Activated effector memory CD4-positive, alpha-beta T cell treated with Interleukin-2 at 50 U/mL for 16 hours (primary cell): ENCODE measurements at places on chromosomes 2 and 18.

DNA sequence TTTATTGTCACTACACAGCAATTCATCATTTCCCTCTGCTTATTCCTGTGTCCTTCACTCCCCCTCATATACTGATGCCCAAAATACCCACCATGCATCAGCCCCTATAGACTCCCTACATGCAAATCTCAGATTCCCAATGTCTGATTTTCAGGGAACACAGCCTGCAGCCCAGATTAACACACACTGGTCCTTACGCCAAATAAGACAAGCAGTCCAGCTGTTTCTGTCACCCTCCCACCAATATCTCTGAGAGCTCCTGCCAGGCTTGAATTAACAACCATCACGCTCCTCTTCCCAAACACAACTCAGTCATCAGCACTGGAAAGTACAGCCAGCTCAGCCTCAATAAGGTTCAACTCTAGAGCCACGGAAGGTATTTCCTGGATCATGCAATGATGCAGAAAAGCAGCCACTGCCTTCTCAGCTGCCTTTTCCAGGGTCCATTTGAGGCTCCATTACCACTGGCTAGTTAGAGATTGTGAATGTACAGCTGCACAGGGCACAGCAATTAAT is 39.0 kb upstream of the SLC35F5 start:
- DNase-seq, result no peak

GRCh38 chr2:99697811-99698568 is 208.2 kb upstream of the REV1 start:
- no peak for DNase-seq

DNA sequence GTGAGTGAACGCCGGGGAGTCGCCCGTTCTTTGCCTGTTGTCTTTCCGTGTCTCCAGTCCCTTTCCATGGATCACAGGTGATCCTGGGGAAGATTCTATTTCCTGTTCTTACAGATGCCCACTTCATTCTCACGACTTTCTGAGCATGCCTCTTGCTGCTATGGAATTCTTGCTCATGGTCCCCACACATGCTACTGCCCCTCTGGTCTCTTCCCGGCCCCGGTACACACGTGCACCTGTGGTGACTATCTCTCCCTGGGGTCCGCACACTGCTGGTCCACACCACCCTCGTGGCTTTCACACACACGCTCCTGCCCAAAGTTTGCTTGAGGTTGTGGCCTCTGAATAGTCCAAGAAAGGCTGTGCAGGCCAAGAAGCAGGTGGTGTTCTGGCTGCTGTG is 67.9 kb upstream of the ALKAL2 start:
- no peak for DNase-seq

- DNase-seq, result no peak
Observed at GRCh38 chr2:118539290-118539689, 308.2 kb downstream of the EN1 start.

DNA sequence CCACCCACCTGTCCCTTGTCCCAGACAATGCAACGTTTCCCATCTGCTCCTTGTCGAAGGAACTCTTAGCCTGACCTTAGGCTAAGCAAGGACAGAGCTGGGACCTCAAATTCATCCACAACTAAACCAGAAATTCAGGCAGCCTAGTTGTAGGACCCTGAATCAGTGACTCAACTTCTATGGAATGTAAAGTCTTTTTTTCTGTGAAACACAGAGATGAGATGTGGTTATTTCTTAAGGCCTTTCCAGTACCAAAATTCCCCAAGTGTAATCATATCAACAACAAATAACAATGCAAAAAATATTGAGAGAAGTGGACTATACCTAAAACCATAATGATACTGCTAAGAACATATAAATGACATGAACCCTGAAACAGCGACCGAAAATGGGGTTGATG is 46.7 kb downstream of the EN1 start:
- no peak for DNase-seq

DNA sequence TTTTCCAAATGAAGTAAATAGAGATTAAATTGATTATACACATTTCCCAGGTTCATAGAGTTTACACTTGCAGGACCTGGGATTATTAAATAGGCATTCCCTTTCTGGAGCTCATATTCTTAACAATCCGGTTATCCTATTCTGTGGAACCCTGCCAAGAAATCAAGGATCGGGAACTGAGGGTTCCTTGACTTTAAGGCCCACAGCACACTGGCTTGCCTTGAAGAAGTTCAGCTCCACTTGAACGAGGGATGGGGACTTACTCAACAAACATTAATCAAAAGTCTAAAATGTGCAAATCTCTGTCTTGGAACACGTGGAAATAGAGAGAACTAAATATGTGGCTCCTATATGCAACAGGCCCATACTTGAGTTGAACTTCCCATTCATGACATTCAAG is 142.3 kb upstream of the RGPD4 start:
- DNase-seq, result no peak

GRCh38 chr2:169910109-169910799 is 83.0 kb downstream of the UBR3 start:
- DNase-seq, result no peak

GRCh38 chr2:208375491-208376068 is 31.0 kb upstream of the PTH2R start:
- no peak for DNase-seq

- no peak for DNase-seq
Observed at GRCh38 chr18:34787931-34788532, 77.9 kb downstream of the DTNA start.

DNA sequence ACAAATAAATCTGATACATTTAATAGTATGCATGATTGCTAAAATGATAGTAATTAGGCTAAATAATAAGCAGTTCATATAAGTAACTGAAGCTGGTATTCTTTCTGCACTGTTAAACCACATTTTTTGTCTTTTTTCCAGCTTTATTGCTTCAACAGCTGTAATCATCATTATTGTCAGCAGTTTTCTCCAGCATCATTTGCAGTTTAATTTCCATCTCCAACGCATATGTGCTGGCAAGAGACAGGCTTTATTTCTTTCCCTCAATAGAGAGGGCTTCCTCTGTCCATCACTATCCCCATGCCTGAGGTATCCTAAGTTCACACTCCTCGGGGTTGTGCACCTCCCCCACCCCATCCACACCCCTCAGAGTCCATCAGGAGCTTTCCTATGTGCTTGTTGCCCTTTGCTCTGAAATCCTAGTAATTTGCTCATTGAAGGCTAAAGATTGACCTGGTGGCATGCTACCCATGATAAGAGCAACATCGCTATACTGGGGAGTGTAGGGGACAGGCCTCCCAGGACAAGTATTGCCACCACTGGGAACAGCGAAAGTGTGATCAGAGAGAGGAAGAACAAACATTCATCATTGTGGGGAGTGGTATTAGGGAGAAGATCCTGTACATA is 37.1 kb downstream of the B4GALT6 start:
- no peak for DNase-seq

DNA sequence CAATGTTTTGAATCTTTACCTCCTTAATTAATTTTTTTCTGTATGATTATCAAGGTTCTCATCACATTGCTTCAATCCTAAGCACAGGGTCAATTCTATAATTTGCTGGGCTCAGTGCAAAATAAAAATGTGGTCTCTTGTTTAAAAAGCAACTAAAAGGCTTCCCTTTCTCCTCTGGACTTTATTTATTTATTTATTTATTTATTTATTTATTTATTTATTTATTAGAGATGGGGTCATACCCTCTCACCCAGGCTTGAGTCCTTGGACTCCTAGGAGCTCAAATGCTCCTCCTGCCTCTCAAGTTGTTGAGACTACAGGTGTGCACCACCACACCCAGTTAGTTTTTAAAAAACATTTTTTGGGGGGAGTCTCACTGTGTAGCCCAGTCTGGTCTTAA is 710.1 kb upstream of the REG3G start:
- no peak for DNase-seq

DNA sequence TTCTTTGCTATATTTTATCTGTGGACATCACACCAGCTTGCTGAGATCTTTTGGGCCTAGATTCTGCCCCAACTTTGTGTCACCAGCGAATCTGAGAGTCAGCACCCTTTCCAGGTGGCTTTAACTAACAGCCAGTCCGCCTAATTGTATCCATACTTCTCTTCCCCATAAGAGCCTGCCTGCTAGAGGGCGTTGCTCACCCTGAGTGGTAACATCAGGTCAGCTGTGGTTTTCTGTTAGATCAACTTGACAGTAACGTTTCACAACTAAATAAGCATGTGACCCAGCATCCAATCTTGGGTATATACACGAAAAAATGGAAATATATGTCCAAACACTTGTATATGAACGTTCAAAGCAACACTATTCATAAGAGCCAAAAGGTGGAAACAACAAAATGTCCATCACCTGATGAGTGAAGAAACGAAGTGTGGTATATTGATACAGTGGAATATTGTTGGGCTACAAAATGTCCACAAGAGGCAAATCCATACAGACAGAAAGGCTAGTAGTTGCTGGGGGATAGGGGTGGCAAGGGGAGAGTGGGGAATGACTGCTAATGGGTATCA is 24.9 kb downstream of the EFHD1 start:
- no peak for DNase-seq

DNA sequence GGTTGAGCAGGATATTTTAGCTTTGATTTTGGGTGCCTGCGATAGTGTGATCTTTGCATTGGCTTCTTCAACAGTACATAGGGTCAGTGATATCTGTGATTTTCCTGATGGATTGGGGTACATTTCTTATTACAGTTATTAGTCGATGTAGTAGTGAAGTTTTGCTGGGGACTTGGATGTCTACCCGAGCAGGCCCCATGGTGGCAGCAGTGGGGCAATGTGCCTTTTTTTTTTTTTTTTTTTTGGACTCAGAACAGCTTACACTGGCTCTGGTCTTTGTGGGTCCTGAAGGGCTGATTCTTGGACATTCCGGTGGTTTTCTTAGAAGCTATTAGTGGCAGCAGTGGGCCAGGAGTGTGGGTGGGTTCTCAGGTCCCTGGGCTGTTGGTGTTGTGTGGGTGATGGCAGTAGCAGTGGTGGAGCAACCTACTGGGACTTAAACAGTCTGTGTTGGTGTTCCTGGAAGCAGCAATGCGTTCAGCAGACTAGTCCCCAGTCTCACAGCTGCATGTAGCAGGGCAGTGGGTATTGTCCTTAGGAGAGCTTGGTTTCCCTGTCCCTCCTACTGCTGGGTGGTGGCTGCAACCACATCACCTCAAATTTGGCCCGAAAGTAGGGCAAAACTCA is 53.7 kb upstream of the SLC4A10 start:
- DNase-seq, result no peak

GRCh38 chr18:58213440-58213839 is 169.4 kb downstream of the NEDD4L start:
- no peak for DNase-seq

DNA sequence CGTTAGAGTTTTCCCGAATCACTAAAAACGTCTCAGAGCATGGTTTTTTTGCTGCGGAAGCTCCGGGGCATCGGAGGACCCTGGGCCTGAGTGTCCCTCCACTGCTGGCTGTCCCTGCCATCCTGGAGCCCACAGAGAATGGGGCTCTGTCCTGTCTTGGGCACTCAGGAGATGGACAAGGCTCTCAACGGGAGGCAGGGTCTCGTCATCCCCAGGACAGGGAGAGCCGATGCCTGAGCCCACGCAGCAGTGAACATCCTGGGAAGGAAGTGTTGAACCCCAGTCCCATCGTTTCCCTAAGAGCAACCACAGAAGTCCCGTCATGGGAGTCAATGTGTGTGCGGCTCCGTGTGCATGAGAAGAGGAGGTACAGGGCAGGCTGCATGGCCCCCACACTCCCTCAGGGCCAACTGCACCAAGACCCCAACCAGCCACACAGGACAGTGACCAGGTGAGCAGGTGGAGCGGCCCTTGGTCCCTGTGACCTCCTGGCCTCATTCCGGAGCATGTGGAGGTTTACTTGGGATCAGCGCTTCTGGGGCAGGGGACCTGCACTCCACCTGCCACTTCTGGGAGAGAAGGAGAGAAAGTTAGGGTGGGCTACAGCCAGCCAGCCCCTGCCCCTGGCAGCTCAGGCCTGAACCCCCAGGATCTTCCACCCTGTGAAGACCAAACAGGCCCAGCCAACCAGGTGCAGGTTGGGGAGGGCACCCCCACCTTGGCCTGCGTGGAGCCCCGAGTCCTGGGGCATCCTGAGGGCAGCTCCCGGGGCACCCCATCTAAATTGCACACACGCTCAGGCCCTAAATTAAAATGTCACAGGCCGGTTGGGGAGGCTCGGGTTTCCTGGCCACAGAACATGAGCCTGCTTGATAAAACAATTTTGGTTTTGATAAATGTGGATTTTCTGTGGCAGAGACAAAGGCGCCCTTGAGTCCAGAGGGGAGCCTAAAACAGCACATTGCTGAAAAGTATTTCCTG is 3.1 kb upstream of the SNED1 start:
- DNase-seq, result no peak

GRCh38 chr2:229634601-229635370 is 79.6 kb downstream of the DNER start:
- DNase-seq, result no peak

DNA sequence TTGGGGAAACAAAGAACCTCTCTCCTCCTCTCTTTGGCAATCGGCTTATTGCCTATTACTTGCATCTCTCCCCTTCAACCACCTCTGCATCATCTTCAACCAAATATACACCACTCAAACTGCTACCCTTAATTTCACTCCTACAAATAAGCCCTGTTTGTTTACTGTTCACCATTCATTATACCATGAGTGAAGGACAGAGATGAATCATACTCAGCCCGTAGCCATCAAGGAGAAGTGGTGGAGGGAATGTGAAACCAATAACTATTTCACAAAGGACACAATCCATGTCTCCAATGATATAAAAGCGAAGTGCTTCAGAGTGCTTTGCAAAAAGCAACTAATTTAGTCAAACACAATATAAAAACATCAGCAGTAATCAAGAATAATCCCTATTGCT is 76.8 kb downstream of the CACNB4 start:
- no peak for DNase-seq

- no peak for DNase-seq
Observed at GRCh38 chr2:83280391-83280790, 1178.7 kb downstream of the SUCLG1 start.

DNA sequence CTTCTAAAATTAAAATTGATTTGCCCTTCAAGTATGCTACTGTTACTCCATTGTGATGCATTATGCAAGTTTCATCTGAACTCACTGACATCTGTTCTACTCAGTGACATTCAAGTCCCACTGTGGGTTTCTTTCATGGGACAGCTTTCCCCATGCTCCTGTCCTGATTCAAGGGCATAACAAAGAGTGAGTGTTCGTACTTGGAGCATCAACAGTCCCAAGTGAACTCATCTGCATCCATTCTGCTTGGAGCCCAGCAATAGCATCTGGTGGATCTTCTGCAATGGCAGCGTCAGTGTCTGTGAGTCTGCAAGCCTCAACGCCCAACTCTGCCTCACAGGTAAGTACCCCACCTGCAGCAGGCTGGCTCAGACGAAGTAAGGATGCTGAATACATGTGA is 27.5 kb downstream of the BUB1 start:
- DNase-seq, result no peak
